ENCODE measurements at places on chromosomes 3 and 15.

DNA sequence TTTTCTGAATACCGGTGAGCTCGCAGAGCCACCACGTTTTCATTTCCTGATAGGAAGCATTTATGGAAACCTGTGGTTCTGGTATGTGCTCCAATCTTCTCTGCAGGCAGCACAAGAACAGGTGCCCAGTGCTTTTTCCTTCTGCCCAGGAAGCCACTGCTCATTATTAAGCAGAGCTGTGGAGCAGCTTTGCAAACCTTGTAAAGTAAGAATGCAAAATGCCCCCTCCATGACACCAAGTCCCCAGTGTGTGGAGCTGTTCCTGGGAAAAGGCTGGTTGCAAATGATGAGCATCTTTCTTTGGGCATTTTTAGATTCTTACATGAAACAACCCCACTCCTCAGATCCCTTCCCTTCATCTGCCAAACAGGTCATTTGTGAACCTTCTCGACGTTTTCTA is 65.7 kb upstream of the MRPL3 start:
- no peak for DNase-seq

GRCh38 chr3:191401775-191402357 is 59.1 kb upstream of the PYDC2 start:
- DNase-seq = no peak

DNA sequence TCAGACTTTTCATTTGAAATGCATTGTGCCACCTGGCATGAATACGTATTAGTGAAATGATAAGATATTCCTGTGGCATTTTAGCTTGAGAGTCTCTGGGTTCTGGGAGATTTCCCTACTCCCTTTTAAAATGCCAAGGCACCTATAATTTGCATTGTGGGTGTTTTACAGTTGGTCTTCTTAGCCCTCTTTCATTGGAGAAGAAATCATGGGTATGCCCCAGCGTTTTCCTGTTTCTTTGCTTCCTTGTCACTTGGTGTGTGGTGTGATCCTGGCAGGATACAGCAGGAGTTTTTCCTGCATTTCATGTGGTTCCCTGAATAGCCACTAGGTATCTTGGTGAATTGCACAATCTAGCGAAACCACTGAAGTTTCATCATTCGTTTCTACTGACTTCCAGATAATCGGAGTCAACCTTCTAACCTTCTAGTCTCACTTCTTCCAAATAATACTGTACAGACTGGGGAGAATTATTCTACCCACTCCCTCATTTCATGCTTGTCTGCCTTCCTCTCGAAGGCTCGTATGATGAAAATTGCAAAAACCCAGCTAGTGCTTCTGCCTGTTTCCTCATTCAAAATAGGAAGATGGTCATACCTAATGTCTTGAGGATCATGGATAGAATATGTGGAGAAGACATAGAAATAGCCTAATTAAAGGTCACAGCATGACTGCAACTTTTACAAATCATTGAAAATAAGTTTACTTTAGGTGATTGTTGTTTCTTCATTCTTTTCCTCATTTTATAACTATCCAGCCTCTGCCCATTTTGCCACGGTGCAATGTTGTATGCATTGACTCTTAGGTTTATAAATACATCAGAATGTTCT is 2.6 kb downstream of the BHLHE40 start:
- no peak for DNase-seq

- no peak for DNase-seq
These were observed 635.6 kb upstream of the CFAP20DC start for GRCh38 chr3:59685432-59685831.

GRCh38 chr3:183698756-183699155 is 1.2 kb downstream of the YEATS2 start:
- no peak for DNase-seq

DNA sequence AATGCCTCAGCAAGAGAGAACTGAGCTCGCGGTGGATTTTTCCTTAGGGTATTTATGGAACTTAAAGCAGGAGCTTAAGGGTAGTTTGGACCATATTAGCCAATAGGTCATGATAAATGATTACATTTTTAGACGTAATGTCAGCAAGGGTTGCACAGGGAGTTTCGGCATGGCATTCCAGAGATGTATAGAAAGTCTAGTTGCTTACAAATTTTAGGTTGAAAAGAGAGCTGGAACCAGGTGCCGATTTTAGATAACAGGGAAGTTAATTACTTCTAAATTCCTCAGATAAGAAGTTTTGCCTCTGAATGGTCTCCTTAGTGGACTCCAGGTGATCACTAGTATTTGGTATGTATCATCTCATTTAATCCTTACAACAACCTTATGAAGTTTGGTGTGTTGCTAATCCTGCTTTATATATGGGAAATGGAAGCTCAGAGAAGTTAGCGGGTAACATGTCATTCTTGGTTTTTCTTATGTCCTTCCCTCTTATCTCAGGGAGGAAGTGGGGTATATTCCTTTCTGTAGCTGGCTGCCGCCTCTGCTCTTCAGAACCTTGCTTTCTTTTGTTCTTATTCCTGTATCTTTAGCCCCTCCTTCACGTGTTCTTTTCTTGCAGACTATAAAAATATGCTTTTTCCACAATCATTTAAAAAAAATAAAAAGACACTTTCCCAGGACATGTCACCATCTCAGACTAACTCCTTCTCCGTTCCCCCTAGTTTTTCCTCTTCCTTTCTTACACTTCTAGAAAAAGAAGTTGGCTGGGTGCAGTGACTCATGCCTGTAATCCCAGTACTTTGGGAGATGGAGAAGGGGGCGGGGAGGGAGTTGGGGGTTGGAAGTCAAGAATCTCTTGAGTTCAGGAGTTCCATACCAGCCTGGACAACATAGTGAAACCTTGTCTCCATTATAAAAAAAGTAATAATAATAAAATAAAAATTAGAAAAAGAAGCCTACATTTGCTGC is 25.7 kb downstream of the IQGAP1 start:
- DNase-seq = no peak

DNA sequence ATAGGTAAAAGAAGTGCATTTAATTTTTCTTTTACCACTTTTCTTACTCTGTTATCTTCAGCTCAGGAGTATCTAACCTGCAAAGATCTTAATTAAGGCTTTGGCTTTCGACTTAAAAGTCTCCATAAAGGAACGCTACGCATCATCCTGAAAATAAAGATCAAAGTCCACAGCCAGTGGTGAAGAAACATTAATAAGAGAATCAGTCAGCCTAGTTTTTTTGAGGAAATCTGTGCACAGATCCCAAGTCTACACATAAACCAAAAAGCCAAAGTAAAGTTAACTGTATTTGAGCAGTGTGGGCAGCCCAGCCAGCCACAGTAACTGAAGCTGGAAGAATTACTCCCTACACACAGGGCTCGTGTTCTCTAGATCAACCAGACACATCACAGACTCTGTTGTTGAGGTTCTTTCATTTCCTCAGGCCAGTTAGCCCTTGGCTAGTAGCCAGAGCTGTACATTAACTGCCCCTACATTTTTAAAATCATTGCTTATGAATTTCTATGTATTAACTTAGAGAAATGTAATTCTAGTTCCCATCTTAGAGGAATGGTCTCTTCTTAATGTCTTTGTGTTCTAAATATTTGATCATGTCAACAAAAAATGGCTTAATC is 6.9 kb downstream of the LRRC2 start:
- DNase-seq = no peak

DNA sequence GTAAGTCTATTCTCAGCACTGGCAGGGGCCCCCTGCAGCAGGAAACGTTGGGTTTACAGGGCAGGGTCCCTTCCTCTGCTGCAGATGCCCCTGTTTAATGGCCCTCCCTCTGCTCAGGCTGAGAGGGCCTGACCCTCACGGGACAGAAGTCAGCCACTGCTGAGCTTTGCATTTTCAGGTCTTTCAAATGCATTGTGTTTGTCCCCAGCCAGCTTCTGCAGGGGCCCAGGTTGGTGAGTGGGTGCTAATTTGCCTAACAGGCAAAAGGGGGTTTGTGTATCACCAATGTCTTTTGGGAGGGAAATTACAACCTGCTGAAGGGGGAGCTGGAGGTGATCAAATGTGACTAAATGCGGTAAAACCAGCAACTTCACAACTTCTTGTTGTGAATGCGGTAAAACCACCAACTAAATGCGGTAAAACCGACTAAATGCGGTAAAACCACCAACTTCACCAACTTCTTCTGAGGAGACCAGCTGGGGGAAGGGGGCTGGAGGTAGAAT is 44.8 kb upstream of the UBE2E1 start:
- DNase-seq = no peak

GRCh38 chr3:10010421-10010877 is 15.8 kb upstream of the FANCD2 start:
- DNase-seq = no peak

DNA sequence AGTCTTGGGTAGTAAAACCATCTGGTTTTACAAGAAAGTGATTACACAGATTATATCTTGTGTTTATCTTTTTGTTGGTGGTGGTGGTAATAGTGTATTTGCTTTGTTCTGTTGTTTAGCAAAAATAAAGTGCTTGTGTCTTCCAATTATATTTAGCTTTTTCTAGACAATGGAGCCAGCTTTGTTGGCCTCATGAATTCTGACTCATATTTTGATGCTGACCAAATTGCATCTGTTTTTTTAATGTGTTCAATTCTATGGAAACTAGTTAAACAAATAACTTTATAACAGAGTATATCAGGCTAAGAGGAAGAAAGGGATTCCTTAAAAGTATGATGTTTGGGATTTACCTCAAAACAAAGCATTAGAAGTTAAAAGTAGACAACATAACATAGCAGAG is 69.3 kb upstream of the BFSP2 start:
- DNase-seq = no peak

GRCh38 chr15:73240866-73241499 is 127.8 kb downstream of the HCN4 start:
- DNase-seq = no peak

All from BJ (cell line).